ENCODE measurements at places on chromosomes 1 and 21. TPM values are rescaled to one million over a fixed set of nuclear protein-coding genes. Genes with fewer than 3 reads are reported as not detected.
A peak's percentile ranks its signal among the peaks of the same experiment; 100 is the strongest.

NUDT4B gene
- 2.4 TPM for total RNA-seq

MRAP gene
- total RNA-seq, result not detected

DNA sequence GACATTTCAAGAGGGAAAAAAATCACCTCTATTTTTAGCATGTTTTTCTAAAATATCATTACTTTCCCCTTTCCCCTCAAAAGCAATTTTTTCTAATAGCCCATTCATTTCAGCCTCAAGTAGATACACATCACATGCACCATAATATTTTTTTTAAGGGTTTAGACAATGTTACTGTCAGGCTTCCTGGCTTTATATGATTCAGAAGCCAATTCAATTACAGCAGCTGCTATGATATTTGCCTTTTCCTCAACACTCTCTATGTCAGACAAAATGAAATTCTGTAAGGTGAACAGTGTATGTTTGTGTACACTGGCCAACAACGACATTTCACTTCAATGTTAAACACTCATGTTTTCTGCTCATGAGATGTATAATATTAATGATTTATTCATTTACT is 46.5 kb downstream of the OMA1 start:
- H3K27me3 ChIP-seq, result no peaks in the 10 kb centered on the region
- H3K36me3 ChIP-seq, result peaks cover 5% of the 10 kb centered on the region
- no peak overlapping the region for H3K27ac ChIP-seq
- no peak overlapping the region for H3K4me3 ChIP-seq

DNA sequence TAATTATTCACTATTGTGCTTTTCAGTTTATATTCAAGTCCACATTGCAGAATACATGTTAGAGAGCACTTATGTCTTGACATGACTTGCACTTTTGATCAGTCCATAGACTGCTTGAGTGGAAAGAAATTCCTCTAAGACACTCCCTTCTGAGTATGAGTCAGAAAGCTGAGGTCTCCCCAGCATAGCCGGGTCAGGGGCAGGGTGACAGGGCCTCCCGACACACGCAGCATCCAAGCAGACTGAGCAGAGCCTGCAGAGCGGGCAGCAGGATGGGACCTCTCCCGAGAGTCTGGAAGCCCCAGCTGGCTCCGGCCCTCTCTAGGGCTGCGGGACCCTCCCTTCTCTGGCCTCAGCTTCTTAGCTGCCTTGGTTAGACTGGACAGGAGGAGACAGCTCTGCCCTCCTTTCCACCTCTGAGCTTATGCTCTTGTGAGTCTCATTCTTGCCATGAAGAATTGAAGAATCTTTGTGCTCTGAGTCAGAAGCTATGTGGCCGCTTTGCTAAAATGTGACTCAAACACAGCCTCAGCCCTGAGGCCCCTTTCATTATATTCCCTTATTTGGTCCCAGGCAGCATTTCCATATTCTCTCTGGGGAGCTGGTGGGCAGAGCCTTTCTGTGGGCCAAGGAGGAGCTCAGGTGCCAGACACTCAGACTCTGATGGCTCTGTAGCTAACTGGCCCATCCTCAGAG is 11.2 kb upstream of the CAPN2 start:
- no peak overlapping the region for H3K27ac ChIP-seq
- H3K36me3 ChIP-seq, result no peaks in the 10 kb centered on the region
- H3K4me3 ChIP-seq, result no peak overlapping the region
- H3K4me1 ChIP-seq, result peaks cover 4% of the 10 kb centered on the region
- no peaks in the 10 kb centered on the region for H3K27me3 ChIP-seq
- DNase-seq, result no peak

DNA sequence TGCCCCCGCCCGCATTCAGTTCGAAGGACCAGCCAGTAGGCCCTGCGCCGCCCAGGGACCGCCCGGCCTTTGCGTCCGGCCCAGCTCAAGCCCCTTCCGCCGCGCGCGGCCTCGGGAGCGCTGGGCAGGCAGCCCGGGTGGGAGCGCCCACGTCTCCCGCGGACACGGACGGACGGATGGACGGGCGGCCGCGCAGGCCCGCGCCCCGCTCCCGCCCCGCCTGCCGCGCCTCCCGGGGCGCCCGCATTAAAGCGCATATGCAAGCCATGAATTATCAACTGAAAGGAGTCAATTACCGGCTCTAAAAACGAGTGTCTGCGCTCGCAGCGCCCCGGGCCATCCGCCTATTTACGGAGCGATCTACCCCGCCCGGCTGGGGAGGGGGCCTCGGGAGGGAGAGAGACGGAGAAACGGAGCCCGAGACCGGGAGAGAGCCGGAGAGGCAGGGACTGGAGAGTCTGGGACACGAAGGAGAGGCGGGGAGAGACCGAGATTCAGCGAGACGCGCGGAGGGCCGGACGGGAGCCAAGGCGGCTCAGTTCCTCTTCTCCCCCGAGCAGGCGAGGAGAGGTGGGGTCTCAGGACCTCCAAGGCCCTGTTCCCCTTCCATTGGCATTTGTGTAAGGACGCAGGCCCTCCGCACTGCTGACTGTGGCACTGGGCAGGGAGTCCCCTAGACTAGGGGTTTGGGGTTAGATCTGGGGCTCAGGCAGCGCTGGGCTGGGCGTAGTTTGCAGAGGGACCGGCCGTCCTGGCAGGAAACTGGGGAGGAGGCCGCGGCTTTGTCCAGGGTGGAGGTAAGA is 41.3 kb upstream of the DMBX1 start:
- H3K27ac ChIP-seq, result no peak overlapping the region
- DNase-seq, result peak; percentile 25
- peak overlapping the region; percentile 5 for H3K4me3 ChIP-seq
- no peaks in the 10 kb centered on the region for H3K36me3 ChIP-seq

DNA sequence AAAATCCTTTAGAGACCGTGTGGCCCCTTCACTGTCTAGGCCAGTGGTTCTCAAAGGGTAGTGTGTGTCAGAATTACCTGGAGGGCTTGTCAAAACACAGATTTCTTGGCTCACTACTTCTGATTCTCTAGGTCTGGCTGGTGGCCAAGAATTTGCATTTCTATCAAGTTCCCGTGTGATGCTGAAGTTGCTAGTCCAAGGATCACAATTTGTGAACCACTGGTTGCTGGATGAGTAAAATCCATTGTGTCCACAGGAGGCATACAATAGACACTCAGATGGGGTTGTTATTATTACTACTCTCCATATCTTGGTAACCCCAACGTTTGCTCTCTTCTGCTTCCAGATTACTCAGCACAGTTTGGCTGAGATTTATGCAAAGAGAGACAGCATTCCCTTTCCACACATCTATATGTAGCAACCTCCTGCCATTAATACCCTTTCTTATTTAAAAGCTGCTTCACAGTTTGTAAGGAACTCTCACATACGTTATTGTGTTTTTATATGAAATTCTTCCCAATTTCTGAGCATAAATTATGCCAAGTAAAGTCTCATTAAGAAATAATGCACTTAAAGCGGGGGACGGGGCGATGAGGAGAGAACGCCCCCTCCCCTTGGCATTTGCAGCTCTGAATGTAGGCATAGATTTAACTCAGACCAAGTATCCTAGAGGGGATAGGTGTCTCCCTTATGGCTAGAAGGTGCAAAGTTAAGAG is 720 bp upstream of the TMCC2 start:
- DNase-seq, result peak; percentile 34
- no peak overlapping the region for H3K27ac ChIP-seq
- no peaks in the 10 kb centered on the region for H3K36me3 ChIP-seq
- peak overlapping the region; percentile 45 for H3K4me3 ChIP-seq

Measured in B cell (primary cell).